Substantia nigra (tissue), 51 donors: ENCODE measurements at places on chromosomes 1 and 21.

DNA sequence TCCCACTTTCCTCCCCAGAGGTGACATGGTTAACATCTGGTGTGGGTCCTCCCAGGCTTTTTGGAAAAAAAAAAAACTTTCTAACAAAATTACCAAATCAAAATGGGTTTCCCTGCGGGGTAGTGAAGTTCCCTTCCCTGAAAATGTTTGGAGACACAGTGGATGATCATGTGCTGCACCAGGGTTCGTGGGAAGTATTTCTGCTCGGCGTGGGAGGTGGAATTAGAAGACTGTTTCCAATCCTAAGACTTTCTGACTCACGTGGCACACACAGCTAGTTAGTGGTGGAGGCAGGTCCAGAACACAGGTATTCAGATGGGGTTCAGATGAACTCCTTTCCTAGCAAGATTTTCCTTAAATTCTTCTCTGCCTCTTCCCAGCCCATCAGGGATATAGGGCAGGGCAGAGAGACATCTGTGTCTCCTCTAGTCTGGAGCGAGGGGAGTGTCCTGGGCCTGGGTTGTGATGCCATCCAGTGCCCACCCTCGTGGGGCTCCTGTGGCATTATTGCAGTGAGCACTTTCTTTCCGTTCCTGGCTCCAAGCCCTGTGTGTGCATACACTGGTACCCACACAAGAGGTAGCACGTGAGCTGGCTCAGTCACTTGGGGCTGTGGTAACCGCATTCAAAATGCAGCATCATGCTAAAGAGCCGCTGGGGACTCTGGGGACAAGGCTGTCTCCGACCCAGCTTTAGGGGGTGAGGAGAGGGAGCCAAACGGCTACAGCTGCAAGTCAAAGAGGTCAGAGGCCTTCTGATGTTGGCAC lies 27.5 kb downstream of the KCNC4 start:
- no peak for DNase-seq

DNA sequence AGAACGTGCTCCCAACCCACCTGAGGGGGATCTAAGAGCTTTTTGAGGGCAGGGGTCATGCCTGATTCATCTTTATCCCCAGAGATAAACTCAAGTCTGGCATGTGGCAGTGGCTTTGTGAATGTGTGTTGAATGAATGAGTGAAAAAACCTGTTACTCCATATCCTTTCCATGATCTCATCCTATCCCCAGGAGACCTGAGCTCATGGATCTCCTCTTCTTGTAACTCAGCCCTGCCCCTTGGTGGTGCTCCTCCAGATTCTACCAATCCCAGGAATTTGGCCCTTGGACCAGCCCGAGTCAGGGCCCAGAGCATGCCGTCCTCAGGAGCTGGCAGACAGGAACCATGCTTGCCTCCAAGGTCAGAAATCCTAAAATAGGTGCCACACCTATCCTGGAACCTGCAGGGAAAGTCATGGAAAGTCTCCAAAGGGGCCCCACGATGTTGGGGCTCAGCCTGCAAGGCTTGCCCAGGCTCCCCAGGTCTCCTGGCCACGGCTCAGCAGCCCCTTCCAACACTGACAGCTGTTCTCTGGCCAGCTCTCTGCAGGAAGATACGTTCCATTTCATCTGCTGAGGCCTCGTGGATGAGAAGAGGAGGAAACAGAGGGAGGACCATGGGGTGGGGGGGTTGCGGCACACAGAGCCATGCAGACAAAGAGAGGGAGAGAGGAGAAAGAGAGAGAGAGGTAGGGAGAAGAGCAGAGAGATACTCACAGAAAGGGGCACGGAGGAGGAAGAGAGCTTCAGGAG lies 214.6 kb downstream of the TRABD2B start:
- no peak for DNase-seq

DNA sequence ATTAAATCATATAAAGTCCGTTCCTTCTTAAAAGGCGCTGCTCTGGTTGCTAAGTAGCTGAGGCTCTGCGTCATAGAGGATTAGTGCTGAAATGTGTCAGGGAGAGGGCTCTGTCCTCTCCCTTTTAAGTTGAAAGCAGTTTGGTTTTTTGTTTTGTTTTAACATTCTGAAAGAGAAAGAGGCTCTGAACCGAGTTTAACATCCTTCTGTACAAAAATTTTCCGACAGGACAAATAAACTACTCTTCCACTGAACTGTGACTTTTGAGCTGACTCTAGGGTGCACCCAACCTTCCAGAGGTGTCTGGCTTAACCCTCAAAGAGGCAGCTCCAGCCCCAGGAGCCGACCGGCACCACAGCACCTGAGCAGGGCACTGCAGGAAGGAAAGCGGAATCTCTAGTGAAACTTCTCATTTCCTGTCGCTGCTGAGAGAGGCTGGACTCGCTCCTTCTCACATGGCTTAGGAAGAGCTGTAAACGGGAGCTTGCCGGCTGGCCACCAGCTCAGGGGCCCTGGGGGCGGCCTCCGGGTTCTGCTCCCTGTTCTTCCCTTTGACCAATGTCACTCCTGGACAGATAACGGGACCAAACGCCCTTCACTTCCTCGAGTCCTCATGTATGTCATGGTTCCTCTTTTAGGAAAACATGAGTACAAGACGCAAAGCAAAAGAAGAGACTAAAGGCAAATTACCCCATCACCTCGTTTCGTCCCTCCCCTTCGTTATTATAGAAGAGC lies 1.2 kb downstream of the VAV3 start:
- DNase-seq = no peak

DNA sequence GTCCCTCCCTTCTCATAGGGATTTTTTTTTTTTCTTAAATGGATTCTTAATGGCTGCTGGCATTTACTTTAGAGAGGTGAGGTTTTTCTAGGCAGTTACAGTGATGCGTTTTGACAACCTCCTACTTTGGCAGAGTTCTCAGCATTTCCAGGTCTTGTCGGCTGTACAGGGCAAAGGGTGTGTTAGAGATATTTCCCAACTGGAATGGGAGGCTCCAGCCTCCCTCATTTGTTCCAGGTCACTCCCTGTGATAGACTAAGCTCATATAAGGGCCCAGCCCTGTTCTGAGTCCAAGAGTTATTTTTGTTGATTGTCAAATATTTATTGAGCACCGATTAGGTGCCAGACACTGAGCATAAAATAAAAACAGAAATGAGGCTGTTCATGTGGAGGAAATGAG lies 7.6 kb upstream of the XKR8 start:
- no peak for DNase-seq

- no peak for DNase-seq
Observed at GRCh38 chr1:26203642-26204318, 13.4 kb downstream of the CATSPER4 start.

GRCh38 chr1:37480581-37481288 lies 6.4 kb downstream of the ZC3H12A start:
- DNase-seq = no peak

GRCh38 chr1:155060736-155061135 lies 2.8 kb upstream of the EFNA4 start:
- no peak for DNase-seq

- no peak for DNase-seq
Observed at GRCh38 chr1:7967651-7968050, 6.1 kb downstream of the PARK7 start.

GRCh38 chr1:54335011-54335754 lies 71.0 kb downstream of the SSBP3 start:
- DNase-seq = no peak

- no peak for DNase-seq
Observed at GRCh38 chr1:229199261-229200243, 71.4 kb upstream of the RAB4A start.

DNA sequence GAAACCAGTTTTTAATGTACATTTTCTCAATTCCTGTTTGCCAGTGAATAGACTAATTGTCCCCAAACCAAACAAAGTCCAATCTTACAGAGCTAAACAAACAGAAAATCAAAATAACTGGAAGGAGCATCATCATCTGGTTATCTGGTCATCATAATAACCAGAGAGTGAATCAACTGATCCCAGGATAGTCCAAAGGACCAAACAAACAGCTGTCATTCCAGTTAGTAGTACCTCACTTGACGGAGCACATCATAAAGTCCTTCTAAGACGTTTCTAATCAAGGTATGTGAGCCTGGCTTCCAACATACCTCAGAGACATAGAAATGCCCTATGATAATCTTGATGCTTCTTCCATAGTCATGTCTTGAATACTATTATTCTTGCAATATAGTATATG lies 240.5 kb downstream of the LTN1 start:
- DNase-seq = no peak

GRCh38 chr21:42010507-42011495 lies 641 bp upstream of the ZBTB21 start:
- peak; percentile 4 for DNase-seq

- DNase-seq = no peak
Observed at GRCh38 chr1:166507347-166507746, 331.9 kb upstream of the POGK start.

- DNase-seq = no peak
Observed at GRCh38 chr1:182995894-182996293, 27.3 kb upstream of the LAMC1 start.

DNA sequence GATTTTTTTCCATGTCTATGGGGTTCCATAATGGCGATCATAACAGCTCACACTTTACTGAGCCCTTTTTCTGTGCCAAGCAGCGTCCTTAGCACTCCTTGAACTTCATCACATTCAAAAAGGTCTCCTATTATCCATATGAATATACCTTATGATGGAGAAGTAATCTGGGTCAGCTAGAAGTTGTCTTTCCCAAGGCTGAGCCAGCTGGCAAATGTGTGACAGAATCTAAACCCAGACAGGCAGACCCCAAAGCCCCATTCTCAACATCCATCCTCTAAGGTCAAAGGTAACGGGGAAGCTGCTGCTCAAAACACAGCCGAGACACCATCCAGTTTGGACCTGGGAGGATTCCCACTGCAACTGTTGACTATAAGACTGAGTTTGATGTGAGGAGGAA lies 249.6 kb downstream of the PRDM2 start:
- no peak for DNase-seq

DNA sequence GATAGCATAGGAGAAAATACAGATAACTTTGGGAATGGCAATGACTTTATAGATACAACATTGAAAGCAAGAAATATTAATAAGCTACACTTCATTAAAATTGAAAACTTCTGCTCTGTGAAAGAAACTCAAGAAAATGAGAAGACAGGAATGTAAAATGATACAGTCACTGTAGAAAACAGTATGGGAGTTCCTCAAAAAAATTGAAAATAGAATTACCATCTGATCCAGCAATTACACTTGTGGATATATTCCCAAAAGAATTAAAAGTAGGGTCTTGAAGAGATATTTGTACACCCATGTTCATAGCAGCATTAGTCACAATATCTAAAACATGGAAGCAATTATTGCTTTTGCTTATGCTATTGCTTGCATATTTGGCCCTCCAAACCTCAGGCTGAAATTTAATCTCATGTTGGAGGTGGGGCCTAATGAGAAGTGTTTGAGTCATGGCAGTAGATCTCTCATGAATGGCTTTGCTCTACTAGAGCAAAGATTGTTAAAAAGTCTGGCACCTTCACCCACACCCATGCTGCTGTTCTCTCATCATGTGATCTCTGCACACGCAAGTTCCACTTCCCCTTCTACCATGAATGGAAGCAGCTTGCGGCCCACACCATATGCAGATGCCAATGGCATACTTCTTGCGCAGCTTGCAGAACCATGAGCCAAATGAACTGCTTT lies 15.3 kb upstream of the AHCYL1 start:
- no peak for DNase-seq

- DNase-seq = no peak
Observed at GRCh38 chr1:240987928-240988327, 369.1 kb downstream of the RGS7 start.

DNA sequence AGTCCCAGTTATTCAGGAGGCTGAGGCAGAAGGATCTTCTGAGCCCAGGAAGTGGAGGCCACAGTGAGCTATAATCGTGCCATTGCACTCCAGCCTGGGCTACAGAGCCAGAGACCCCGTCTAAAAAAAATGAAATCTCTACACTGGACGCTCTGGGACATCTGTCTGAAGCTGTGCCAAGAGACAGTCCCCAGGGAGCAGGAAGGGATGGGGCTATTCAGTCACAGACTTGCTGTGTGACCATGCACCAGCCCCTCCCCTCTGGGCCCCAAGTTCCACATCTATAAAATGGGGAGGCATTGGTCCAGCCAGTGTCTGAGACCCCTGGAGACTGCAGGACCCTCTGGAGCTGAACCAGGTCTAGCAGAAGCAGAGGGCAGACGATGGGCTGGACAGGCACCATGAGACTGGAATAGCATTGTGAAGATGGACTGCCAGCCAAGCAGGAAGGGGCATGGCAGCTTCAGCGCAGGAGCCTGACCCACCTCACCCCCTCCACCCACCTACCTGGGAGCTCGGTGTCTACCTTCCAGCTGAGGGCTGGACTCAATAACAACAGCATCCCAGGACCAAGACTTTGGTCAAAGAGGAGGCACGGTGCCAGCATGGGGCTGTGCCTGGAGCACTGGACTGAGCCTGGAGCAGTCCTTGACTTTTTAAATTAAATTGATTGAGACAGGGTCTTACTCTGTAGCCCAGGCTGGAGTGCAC lies 1.4 kb downstream of the TMEM54 start:
- DNase-seq = no peak

- no peak for DNase-seq
Observed at GRCh38 chr1:229164836-229165735, 105.8 kb upstream of the RAB4A start.

DNA sequence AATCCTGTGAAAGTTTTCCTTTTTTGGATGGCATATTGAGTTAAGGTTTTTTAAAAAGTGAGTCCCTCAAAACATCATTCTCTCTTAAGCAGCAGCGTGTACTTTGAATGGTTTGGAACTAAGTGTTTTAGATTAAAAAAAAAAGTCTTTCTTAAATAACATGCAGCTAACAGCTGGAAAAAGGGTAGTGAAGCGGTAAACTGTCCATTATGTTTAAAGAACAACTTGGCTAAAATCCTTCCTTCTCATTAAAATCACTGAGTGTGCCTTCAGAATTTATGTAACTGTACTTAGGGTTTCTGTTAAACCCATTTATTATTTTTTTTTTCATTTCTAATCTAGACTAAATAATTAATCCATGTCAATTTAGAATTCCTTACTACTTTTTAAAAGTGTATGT lies 254.2 kb upstream of the ADAMTS5 start:
- no peak for DNase-seq

- DNase-seq = no peak
Observed at GRCh38 chr1:28510273-28510969, 4.6 kb downstream of the RCC1 start.

DNA sequence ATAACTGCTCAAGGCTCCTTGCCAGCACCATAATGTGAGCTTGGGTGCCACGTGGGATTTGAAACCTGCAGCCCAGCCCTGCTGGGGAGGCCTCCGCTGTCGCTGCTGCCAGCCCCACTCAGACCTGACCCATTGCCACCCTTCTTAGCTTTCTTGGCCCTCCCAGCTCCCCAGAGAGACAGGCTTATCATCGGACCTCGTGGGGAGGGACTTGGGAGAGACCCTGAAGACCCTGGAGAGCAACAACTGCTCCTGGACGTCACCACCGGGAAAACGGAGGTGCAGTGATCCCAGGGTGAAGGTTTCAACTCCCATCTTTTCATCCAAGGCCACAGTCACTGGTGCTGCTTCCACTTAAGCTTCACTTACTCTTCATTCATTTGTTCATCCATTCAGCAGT lies 596.1 kb downstream of the PTPRU start:
- no peak for DNase-seq

DNA sequence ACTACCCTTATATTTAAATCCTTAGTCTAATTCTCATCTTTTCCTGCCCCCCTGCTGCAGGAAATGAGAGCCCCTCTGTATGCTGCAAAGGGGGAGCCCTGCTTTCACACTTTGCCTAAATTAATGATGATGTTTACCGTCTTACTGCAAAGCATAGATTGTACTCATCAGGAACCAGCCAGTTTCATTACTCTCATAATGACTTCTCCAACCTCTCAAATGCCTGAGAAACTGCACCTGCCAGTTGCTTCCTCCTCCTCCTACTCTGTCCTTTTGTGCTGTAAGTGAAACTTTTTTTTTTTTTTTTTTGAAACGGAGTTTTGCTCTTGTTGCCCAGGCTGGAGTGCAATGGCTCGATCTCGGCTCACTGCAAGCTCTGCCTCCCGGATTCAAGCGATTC lies 101.7 kb downstream of the ADSS2 start:
- no peak for DNase-seq
